ENCODE measurements at places on chromosomes 1 and 21.

- no peak for DNase-seq
These were observed 123.7 kb downstream of the UBE2U start for GRCh38 chr1:64327119-64327518.

GRCh38 chr1:226474443-226475141, 66.7 kb upstream of the PARP1 start:
- no peak for DNase-seq

DNA sequence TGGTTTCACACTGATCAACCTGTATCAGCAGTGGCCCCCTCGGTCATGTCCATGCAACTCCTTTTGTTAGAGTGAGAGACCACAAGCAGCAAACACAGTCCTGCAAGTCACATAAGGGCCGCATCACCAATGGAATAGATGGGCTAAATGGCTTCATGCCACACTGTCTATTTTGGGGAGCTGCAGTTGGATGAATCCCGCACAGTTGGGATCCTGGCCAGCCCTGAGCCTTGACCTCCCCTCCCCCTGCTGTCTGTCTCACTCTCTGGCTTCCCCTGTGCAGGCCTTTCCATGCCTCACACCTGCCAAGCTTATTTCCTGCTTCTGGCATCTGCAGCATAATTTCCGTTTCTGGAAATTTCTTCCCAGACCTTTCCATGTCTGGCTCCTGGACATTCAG, 57.0 kb downstream of the CNIH3 start:
- DNase-seq: no peak

DNA sequence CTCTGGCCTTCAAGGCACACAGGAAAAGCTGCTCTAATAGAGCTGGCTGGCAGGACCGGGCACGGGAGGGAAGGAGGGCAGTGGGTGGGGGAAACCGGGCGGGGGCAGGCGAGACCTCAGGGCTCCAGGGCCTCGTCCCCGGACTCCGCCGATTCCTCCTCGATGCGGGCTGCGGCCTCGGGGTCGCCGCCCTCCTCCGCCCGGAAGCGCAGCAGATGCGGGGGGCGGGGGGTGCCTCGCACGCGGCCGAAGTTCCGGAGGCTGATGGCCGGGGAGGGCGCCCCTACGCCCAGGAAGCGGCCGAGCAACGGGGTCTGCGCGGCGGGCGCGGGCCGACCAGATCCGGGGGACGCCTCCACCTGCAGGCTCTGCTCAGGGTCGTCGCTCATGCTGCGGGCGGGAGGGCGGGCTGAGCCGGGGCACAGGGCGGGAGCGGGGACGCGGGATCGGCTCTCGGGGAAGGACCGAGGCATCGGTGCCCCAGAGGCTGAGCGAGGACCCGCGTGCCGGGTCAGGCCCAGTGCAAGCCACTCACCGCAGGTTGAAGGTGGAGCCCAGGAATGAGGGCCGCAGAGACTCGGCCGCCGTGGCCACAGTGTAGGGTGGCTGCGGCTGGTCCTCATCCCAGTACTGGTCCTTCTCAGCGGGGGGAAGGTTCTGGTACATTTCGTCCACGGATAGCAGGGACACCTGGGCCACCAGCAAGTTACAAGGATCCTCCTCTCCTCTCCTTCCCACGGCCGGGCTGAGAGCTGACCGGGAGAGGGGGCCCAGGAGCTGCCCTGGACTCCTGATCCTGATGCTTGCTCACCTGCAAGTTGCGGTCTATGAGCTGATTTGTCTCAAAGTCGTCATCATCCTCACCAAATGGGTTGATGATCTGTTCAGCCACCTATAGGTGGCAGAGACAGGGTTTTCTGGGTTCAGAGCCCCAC, 3.6 kb downstream of the BEST4 start:
- DNase-seq: no peak

DNA sequence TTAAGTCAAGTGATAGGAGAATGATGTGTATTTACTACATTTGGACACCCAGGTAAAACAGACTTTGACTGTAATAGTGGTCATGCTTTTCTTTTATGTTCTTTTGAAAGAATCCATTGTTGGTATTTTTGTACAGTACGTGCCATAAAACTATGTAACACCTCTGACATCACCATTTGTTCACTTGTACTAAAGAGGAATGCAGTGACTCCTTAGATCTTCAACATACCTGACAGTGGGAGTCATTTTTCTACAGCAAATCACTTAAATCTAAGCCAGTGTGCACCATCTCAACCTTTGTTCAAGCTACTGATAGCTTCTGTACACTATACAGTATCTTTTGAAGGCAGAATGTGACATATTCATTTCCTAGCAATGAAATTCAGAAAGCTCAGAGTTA, 6.3 kb upstream of the PLD5 start:
- no peak for DNase-seq

- no peak for DNase-seq
These were observed 242.3 kb upstream of the PROX1 start for GRCh38 chr1:213745451-213745850.
